ENCODE measurements at places on chromosomes 12 and 14. TPM values are rescaled to one million over a fixed set of nuclear protein-coding genes. Genes with fewer than 3 reads are reported as not detected.

DNA sequence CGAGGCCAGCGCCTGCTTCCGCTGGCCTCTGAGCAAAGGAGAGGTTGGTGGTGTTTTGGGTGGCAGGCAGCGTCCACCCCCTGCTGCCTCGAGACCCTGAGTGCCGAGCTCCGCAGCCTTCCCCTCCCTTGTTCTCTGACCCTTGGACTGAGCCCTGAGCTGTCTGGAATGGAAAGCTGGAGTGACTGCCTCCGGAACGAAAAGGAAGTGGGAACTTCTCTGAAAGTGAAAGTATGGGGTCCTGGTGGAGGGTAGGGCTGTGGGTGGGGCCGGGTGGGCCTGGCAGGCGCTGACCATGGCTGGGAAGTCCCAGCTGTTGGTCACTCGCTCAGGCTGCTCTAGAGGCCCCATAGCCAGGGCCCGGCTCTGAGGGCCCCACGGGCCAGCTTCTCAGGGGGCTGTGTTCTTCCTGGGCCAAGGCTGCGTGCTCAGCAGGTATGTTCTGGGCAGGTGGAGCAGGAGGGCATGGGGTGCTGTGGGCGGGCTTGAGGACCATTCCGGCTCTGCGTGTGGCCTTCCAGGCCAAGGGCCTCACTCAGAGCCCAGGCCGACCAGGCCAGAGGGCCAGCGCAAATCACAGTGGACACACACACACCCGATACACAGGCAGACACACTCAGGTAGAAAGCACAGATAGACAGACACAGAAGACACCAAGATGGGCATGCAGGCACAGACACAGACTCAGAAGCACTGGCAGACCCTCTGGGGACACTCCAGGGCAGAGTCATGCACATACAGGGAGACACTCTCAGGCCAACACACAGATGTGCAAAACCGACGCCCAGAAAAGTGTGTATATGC, at the start of gene EXOC3L4:
Gene EXOC3L4 (plus strand): TSS at position 320 of the 804 bp plus-strand sequence. CDS start 5,495 bp downstream, outside the sequence.
- DNase-seq: peak; percentile 58

GRCh38 chr12:105933671-105934665, 204.8 kb downstream of the NUAK1 start:
- DNase-seq: no peak

- DNase-seq: no peak
Measured at GRCh38 chr12:106914796-106915634, 40.7 kb upstream of the TMEM263 start.

DNA sequence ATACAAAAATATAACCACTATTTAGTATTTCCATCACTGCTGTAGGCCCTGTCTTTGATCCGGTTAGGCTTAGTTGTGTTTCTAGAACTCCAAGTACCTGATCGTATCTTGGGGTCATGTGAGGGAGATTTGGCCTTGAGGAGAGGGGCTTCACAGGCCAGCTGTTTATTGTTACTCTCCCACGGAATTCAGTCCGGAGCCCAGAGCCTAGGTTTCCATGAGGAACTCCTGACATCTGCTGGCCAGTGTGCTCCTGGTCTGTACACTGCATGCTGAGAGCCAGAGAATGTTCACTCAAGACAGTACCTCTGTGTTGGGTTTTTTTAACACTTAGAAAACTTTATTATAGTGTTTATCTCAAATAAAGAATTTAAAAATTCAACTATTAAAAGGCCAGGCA, 341.0 kb upstream of the TMEM132C start:
- DNase-seq: no peak

DNA sequence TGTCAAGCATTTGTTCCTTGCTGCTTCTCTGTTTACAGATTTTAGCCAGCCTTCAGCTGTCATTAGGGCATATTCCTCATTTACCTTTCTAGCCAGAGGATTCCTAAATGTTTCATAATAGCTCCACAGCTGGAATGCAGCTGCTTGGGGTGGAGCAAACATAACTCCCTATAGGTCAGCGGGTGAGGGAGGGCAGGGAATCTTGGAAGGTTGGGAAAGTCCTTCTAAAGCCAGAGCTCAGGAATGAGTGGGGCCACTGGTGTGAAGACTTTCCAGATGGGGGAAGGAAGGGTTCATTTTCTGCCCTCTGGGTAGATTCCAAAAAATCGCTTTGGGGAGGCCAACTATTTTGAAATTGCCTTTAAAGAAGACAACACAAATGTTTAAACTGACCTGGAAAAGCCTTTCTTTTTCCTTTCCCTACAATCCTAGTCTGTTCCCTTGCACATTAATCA, 16.3 kb upstream of the IRF2BPL start:
- no peak for DNase-seq

- no peak for DNase-seq
Measured at GRCh38 chr12:15272376-15272775, 49.9 kb upstream of the PTPRO start.

- DNase-seq: no peak
Measured at GRCh38 chr12:67386869-67387565, 117.9 kb downstream of the CAND1 start.

DNA sequence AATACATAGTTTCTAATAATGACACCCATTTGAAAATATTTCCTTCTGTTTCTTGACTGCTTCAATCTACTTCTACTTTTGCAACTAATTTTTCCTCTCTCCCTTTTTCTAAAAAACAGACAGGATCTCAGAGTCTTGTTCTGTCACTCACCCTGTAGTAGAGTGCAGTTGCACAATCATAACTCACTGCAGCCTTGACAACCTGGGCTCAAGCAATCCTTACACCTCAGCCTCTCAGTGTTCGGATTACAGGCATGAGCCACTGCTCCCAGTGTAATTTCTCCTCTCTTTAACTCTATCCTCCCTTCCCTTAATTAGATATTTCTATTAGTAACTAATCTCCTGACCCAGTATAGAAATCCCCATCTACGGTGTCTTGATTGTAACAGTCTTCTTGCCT, 45.4 kb downstream of the SENP1 start:
- DNase-seq: no peak

- no peak for DNase-seq
Measured at GRCh38 chr12:41051954-41052353, 136.2 kb upstream of the PDZRN4 start.

DNA sequence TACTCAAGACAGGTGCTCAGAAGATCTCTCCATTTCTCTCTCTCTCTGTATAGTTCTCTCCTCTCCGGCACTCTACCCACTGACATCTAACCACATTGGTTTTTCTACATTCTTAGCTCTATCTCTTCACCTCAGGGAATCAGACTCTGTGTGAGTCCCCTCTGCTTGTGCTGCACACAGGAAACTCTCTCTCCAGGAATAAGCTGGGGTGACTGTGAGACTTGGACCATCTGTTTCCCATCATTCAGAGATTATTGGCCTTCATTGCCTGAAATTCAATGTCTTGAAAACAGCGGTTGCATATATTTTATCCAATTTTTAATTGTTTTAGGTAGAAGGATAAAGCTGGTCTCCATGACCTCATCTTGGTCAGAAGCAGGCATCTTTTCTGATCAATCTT, 105.0 kb downstream of the SLC35F4 start:
- no peak for DNase-seq

DNA sequence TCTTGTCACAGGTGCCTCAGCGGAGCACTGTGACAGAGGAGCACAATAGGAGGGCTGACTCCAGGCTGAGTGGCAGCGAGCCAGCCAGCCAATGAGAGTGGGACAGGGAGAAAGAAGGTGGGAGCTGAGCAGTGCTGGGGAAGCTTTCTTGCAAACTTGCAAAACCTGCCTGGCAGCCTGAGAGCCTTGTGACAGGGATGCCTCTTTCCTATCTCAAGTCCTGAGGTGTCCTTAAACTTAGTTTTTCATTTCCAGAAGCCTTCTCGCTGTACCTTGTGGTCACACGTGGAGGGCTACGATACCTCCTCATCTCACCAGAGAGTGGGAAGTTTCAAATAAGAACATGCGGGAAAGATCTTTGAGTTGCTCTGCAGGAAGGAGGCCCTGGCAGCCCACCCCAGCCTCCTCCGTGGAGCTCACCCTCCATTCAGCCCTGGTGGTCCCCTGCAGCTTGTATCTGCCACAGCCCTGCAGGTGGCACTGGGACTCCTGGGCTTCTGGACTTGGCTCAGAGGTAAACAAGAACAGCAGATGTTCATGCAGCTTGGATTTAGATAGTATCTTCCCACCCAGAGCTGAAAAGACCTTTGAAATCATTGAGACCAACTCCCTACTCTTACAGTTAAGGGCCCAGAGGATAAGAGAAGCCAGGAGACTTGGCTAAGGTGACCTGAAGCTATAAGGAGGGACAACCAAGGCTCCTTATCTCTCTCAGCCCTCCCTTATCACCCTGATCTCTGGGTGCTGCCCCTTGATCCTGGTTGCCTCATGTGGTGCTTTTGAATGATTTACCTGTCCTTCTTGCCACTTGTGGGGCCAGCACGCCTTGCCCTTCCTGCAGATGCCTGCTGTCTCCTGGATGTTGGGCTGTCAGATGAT, 153.5 kb upstream of the MAX start:
- DNase-seq: peak; percentile 91

- DNase-seq: peak; percentile 15
Measured at GRCh38 chr12:2804393-2805142, 7.9 kb upstream of the ITFG2 start.

- DNase-seq: no peak
Measured at GRCh38 chr12:66058554-66058953, 72.0 kb downstream of the LLPH start.

DNA sequence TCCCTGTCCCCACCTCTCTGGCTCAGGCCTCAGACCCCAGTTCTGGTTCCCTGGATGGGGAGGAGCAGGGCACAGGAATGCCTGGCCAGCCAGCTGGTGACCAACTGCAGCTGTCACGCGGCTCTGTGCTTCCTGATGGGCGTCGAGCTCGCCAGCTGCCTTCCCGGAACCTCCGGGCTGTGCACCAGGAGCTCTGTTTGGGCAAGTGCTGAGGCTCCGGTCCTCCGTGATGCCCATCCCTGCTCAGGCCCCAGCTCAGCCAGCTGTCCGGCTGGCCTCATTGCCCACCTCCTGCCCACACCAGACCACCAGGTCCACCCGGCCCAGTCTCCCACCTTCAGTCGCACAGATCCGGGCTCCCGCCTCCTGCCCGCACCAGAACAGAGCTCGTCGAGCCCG, 4.8 kb downstream of the IFFO1 start:
- DNase-seq: peak; percentile 55

GRCh38 chr12:110739894-110740293, 2.8 kb downstream of the PPP1CC start:
- DNase-seq: no peak

DNA sequence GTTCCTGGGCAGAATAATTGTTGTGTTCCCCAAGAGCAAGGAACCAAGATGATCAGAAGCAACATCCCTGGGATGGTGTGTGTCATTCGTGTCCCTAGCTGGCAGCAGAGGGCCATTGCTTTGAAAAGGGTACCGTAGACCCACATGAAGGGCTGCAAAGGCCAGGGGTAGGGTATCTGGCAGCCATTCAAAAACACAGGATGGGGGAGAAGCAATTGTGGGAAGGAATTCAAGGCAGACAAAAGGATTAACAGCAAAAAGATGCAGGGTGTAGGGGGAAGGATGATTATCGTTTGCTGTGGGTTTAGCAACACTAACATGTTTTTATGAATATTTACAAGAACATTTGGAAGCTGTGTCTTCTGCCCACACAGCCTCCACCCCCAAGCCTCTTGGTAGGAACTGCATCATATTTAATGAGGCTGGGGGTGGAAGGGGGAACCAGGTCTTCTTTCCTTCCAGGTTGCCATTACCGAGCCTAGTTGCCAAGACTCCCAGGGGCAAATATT, 169.0 kb upstream of the G2E3 start:
- no peak for DNase-seq

DNA sequence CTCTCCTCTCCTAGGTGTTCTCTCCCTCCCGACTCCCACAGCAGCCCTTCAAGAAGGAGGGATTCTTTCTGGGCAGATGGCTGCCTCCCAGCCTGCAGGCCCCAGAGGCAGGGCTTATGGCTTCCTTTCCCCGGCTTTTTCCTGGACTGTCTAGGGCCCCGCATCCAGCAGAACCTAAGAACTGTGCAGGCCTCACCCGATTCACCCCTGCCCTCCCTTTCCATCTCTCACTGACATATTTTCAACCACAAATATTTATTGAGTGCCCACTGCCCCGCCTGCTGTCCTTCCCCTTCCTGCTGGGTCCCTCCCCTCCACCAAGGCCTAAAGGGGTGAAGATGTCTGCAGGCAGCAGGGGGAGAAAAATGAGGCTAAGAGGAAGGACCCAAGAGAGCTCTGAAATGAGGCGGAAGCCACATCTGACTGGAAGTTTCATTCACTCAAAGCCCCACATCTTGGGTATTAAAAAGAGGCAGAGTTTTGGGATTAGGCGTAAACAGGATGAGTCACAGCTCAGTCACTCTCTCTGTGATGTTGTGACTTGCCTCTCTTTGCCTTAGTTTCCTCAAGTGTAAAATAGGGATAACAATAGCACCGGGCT, 2.9 kb downstream of the SCNN1A start:
- DNase-seq: peak; percentile 50

- DNase-seq: no peak
Measured at GRCh38 chr12:75560167-75560566, 48.8 kb upstream of the KRR1 start.

Gene PRR4
- total RNA-seq: 1.0 TPM

Gene SERPINA12
- total RNA-seq: not detected

Gene KRT4
- not detected for total RNA-seq

Gene NDUFB1
- total RNA-seq: 179 TPM

Gene ITPK1
- total RNA-seq: 138 TPM

Gene CCDC175
- total RNA-seq: 0.42 TPM

Gene MAPKAPK5
- total RNA-seq: 86.4 TPM

Gene BRI3BP
- 42.1 TPM for total RNA-seq
